Caco-2 (cell line): ENCODE measurements at places on chromosomes 11 and 22. TPM values are rescaled to one million over a fixed set of nuclear protein-coding genes. Genes with fewer than 3 reads are reported as not detected.
A peak's percentile ranks its signal among the peaks of the same experiment; 100 is the strongest.

DNA sequence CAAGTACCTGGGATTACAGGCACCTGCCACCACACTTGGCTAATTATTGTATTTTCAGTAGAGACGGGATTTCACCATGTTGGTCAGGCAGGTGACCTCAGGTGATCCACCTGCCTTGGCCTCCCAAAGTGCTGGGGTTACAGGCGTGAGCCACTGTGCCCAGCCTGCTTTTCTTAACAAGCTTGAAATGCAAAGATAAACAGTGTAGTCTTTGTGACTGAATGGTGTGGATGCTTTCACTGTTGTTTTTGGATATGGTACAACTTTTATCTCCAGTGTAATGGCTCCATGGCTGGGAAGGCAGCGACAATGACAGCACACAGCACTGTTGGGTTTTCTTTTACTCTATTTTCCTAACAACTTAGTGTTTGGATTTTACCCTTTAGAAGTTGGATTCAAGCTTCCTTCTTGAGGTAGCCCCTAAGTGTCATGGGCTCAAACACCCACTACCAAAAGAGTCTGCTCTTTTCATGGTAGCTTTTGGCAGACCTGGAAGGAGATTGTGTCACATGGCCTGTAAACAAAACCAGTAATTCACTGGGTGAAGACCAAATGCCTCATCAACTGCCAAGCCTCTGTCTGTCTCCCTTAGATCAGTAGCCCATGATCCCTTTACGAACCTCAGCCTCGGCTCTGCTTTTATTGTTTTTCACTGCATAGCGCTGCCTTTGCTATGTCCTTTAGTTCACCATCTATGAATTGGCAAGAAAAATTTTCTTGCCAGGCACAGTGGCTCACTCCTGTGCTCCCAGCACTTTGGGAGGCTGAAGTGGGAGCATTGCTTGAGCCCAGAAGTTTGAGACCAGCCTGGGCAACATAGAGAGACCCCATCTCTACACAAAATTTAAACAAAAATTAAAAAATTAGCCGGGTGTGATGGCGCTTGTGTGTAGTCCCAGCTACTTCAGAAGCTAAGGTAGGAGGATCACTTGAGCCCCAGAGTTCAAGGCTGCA is 6.4 kb downstream of the VPS51 start:
- 0 out of 2 replicates have a peak, but pooled peaks cover under 1% of the 10 kb centered on the region for H3K4me1 ChIP-seq
- no peaks in the 10 kb centered on the region for H3K27me3 ChIP-seq
- H3K4me3 ChIP-seq: no peak overlapping the region
- no peak for DNase-seq
- peaks cover 2% of the 10 kb centered on the region; the same call in 1 of the 2 replicates for H3K36me3 ChIP-seq
- H3K27ac ChIP-seq: no peak overlapping the region

GRCh38 chr11:76629116-76629852 is 41.3 kb downstream of the LRRC32 start:
- H3K4me1 ChIP-seq: peaks cover 10% of the 10 kb centered on the region
- H3K27me3 ChIP-seq: no peaks in the 10 kb centered on the region
- DNase-seq: no peak

GRCh38 chr11:125685228-125685627 is 4.6 kb upstream of the ACRV1 start:
- H3K4me3 ChIP-seq: no peak overlapping the region
- H3K4me1 ChIP-seq: peaks cover 8% of the 10 kb centered on the region
- H3K27ac ChIP-seq: peak overlapping the region; percentile 7
- H3K36me3 ChIP-seq: no peaks in the 10 kb centered on the region

DNA sequence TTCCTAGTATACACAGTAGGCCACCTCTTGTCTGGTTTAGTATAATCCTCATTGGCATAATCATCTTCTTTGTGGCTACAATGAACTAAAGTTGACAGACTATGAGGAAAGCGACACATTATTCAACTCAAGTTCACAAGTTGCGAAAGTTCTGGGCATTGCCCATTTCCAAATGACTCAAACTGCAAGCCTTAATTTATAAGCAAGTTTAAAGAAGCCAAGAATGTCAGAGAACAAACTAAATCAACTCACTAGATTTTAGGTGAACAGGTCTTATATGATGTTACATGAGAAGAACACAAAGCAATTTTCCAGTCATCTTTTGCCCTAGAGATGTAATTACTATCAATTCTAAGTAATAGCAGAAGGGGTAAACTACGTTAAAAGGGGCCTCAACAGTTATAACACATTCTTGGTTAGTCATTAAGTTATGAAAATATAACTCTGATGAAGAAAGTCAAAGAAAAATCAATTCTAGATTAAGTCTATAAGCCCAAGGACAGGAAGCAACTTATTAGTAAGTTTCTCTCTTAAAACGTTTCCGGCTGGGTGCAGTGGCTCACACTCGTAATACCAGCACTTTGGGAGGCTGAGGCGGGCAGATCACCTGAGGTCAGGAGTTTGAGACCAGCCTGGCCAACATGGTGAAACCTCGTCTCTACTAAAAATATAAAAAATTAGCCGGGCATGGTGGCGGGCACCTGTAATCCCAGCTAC is 21.5 kb downstream of the PICALM start:
- H3K36me3 ChIP-seq: no peaks in the 10 kb centered on the region
- H3K4me1 ChIP-seq: peaks cover 51% of the 10 kb centered on the region
- no peak overlapping the region for H3K4me3 ChIP-seq
- H3K27ac ChIP-seq: no peak overlapping the region

GRCh38 chr22:27542602-27543001 is 259.0 kb downstream of the MN1 start:
- no peaks in the 10 kb centered on the region for H3K36me3 ChIP-seq
- no peak for DNase-seq
- no peaks in the 10 kb centered on the region for H3K4me1 ChIP-seq

Gene AGBL2
- 2.9 and 3.4 TPM in 2 replicates for total RNA-seq
